Stimulated activated CD8-positive, alpha-beta memory T cell treated with anti-CD3 and anti-CD28 coated beads, Interleukin-15, amount 100 ng/mL, for 48 hours (primary cell): ENCODE measurements at places on chromosomes 16 and 17.

GRCh38 chr16:59060207-59060606, 326.1 kb upstream of the GOT2 start:
- DNase-seq: no peak

GRCh38 chr16:396605-397004, 394 bp upstream of the NME4 start:
- DNase-seq: no peak

GRCh38 chr17:72702136-72702735, 390.3 kb downstream of the SLC39A11 start:
- DNase-seq: no peak

- DNase-seq: no peak
Measured at GRCh38 chr17:71777048-71777640, 343.7 kb upstream of the SOX9 start.

- DNase-seq: no peak
Measured at GRCh38 chr16:84150926-84151325, 5.8 kb downstream of the DNAAF1 start.
